ENCODE measurements at places on chromosomes 2 and 18.

- DNase-seq = no peak
These were observed 68.8 kb upstream of the TACR1 start for GRCh38 chr2:75268112-75268511.

DNA sequence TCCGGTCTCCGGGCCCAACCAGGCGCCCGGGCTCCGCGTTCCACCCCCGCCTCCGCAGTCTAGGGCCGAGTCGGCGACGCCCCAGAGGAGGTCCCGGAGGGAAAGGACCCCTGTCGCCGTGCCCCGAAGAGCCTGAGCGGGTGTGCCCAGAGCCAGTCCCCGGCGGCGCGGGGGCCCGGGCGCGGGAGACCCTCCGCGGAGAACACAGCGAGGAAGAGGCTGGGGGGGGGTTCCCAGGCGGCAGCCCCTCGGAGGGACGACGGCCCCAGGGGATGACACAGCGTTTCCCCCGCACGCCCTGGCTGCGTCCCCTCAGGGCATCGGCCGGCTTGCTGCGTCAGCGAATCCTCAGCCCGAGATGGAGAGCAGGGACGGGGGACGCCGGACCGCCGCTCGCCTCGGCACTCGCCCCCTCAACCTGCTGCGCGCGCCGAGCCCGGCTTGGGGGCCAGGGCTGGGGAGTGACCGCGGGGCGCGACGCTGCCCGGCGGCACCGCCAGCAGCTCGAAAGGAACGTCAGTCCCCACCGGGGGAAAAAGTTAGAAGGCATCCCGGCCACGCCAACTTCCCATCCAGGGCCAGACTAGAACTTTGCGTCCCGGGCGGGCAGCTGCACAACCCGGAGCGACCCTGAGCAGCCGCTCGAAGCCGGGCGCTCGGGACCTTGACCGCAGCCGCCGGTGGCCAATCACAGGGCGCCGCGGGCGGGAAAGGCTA is 711 bp downstream of the SFXN5 start:
- no peak for DNase-seq

- DNase-seq = peak; percentile 98
These were observed 127.9 kb upstream of the NOL4 start for GRCh38 chr18:34352385-34353163.

GRCh38 chr18:10312326-10313015 is 142.0 kb upstream of the APCDD1 start:
- DNase-seq = no peak

DNA sequence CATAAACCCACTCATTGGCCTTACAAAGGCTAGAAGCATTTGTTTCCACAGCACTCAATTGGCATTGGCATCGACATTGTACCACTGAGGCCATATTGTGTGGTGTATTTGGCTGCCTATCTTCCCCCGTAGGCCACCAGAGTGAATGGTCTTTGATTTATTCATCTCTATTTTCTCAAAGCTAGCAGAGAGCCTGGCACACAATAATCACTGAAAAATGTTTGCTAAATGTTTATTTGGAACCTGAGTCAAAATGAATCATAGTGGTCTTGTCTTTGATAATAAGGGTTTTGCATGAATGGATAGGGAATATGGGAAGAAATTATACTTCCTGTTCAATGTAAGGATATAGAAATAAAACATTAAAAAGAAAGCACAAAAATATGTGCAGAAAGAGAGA is 107.3 kb upstream of the SLC8A1 start:
- no peak for DNase-seq

GRCh38 chr2:132632000-132632649 is 37.9 kb downstream of the LYPD1 start:
- DNase-seq = no peak

DNA sequence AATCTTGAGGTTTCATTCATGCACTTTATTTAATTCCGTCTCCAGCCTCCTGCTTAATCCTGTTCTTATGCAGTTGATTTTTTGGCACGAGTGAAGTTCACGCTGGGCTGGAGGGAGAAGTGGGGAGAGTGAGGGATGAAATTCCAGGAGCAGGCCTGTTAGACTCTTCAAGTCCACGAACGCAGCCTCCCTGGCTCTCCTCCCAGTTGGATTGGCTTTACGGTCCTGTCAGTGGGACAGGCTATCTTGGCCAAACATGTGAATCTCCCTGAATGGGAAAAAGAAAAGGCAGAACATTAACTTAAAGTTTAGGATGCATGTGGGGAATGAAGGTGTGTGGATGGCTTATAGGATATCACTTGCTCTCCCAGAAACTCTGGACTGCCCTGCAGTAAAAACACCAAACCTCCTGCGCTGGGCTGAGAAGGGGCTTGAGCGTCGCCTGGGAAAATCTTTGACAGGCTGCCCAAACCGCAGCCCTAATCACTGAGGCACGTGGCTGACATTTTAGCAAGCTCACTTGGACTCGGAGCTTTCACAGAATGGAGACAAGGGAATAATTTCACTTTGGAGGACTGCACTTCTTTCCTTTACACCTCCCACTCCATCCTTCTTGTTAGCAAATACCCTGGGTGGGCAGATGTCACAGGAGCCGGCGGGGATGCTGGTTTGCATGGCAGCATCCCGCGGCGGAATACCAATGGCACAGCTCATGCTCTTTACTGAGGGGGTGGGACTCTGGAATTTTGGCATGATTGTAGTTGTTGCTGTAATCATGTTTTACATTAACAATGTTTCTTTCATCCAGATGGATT is 93.9 kb downstream of the ACKR3 start:
- no peak for DNase-seq

DNA sequence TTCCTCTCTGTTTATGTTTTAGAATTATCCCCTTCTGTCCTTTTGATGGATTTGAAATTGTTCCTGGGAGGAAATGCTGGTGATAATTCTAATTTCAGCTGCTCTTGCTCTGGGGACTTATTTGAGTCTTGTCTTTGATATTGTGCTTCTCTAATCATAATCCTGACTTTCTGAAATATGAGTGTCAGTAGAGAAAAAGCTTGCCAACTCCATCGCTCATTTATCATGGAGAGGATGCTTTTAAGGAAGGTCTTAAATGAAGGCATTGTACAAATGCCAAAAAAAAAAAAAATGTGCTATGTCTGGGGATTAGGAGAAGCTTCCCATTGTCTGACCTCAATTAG is 159.5 kb downstream of the NYAP2 start:
- no peak for DNase-seq
